ENCODE measurements at places on chromosomes 5 and 9.

DNA sequence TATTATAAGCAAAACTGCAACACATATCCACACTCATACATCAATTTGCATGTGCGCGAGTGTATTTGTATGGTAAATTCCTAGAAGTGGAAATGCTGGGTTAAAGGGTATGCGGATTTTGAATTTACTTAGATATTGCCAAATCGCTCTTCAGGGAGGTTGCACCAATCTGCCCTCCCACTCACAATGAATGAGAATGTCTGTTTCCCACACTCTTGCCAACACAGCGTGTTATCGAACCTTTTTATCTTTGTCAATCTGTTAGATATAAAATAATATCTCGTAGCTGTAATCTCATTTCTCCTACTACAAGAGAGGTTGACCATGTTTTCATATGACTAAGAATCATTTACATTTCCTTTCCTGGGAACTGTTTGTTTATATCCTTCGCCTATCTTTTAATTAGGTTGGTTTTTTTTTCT, 35.7 kb downstream of the LHX2 start:
- DNase-seq: no peak

DNA sequence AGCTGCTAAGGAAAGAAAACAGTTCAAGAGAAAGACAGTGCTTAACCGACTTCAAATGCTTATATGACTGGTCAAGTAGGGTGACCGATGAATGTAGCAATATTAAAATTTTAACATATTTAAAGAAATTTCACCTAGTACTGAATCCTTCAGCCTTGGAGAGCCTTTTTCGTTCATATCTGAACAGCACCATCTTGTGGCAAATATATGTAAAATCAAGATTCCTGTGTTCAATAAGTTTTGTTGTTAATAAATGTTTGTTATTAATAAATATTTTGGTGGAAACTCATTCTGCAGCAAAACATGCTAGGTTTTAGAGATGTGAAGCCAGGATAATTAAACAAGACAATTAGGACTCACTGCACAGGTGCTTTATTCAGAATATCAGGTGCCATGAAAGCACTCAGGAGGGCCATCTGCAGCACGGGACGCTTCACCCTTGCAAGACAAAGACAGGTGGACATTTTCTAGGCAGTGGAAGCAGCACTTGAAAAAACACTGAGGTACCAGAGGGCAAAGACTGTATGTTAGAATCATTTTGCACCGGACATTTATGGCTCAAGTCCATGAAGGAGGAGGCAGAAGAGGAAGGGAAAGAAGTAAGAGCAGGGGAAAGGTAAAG, 15.6 kb downstream of the TICAM2 start:
- peak; percentile 11 for DNase-seq

- no peak for DNase-seq
Observed at GRCh38 chr5:1186351-1187233, 14.8 kb upstream of the SLC6A19 start.

DNA sequence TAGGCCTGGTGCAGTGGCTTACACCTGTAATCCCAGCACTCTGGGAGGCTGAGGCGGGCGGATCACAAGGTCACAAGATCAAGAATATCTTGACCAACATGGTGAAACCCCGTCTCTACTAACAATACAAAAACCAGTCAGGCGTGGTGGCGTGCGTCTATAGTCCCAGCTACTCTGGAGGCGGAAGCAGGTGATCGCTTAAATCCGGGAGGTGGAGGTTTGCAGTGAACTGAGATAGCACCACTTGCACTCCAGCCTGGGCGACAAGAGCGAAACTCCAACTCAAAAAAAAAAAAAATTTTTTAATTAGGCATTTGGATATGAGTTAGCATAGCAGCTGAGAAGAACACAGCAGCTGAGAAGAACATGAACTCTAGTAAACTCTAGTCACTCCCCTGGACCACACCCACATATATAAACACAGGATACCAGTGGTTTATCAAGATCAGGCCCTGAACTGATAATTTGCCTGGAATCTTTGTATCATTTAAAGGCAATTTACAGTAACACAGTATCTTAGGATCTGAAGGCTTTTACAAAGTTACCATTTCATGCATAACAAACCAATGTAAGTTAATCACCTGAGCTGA, 4.6 kb upstream of the UGCG start:
- DNase-seq: no peak

- DNase-seq: no peak
Observed at GRCh38 chr5:50365426-50366251, 75.4 kb downstream of the EMB start.

DNA sequence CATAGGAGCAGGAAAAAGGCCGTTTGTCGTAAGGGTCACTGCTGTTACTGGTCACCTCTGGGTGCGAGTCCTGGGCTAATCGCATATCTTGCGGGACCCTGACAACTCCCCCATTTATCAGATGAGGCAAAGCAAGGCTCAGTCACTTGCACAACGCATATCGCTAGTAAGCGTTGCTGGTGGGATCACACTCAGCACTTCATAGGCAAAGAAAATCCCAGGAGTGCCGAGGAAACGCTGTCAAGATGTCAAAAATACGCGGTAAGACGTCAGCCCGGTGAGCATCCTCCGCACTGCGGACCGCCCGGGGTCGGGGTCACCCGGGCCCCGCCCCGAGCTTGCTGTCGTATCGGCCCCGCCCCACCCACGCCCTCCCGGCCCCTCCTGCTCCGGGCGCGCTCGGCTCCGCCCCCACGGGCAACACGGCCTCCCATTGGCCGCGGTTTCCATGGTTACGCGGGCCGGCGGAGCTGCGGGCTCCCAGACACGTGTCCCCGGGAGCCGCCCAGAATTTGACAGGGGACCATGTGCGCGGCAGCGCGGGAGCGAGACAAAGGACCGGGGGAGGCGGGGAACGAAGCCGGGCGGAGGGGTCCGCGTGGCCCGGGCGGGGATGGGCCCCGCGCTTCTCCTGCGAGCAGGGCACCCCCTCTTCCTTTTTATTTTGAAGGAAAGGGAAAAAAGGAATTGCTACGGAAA, 80.2 kb upstream of the IER5L start:
- peak; percentile 90 for DNase-seq

DNA sequence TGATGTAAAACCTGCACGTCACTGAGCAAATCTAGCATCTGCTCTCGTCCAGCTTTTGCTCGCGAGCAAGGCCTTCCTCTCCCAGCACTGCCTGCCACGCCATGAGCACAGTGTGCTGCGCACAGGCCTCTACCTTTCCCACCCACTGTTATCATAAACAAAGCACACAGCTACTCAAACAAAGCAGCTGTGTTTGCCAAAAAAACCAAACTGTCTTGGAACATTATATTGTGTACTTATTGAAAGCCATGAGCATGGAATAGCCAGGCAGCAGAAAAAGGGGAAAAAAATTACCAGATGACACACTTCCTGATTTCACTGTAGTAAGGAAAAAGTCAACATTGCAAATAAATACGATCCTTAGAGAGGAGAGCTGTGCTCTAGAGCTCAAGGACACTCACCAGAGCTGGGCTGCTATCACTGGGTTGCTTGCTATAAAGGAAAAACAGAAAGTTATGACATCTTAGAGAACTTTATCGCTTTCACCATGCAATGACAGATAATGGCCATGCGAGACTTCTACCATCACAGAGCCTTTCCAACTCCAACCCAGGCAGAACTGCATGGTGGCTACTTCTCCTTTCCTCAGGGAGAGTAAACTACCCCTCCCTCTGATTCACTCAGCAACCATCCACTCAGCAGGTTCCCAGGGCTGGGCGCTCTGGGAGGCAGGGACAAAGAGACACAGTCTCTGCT, 69.6 kb downstream of the EPB41L4B start:
- no peak for DNase-seq

DNA sequence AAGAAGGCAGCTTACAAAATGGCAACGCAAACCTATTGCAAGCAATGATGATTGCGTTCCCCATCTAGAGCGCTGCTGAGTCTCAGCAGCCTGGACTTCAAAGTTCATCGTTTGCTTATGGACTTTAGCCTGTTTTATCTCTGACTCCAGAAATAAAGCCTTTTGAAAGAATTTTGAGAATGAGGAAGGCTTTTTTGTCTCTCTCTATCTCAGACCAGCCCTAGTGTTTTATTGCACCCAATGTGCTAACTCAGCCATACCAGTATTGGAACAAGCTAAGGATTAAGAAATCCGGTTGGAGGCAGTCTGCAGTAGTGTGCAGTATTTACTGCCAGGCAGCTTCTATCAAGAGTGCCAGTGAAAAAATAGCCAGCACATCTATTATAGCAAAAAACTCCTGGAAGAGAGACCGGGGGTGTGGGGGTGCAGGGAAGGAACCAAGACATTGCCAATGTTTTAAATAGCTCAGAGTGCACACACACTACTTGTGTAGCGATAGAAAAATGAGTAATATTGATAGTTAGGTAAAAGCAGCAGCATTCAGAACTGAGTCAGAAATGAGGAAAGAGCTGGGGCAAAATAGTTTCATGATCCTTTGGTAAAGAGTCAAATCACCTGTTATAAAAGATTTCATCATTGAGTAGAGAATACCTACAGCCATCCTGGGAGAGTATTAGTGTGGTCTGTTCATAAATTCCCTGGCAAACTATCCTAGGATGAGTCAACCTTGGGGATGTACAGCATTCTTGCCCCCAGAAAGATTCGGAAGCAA, 219.0 kb downstream of the ZNF608 start:
- DNase-seq: no peak

DNA sequence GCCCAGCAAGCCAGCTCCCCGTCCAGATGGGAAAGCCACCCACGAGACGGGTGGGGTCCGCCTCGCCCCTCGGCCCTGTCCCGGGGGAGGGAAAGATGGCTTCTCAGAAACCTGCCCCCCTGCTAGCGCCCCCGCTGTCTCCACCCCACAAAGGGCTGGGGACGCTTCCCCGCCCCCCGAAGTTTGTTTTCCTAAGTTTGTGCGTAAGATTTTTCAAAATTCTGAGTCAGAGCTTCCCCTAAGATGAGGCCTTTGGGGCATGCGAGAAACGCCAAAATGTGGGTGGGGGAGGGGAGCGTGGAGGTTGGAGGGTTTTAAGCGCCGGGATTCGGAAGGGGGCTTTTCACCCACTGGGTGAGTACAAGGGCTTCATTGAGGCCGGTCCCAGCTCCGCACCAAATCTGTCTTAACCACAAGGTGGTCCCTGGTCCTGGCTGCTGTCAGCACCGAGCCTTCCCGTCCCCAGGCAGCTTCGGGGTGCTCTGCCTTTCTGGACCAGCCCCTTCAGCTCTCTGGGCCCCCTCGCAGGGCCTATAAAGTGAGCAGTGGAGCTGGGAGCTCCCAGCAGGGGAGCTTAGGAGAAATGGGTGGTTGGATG, 32.3 kb downstream of the PRRX2 start:
- no peak for DNase-seq

DNA sequence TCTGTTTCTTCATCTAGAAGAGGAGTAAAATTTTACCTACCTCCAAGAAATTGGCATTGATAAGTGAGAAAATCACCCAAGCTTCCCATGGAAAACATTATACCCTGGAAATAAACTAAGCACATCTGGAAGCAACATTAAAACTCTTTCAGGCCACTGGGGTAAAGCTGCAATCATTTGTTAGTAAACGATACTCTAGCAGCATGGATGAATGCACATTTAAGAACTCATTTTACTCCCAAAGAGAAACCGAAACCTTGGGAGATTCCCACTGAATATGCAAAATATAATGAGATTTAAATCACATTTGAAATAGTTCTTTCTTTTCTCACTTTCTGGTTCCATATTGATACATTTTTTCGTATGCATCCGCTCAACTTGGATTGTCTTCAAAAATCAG, 467.5 kb downstream of the EFNA5 start:
- DNase-seq: no peak

DNA sequence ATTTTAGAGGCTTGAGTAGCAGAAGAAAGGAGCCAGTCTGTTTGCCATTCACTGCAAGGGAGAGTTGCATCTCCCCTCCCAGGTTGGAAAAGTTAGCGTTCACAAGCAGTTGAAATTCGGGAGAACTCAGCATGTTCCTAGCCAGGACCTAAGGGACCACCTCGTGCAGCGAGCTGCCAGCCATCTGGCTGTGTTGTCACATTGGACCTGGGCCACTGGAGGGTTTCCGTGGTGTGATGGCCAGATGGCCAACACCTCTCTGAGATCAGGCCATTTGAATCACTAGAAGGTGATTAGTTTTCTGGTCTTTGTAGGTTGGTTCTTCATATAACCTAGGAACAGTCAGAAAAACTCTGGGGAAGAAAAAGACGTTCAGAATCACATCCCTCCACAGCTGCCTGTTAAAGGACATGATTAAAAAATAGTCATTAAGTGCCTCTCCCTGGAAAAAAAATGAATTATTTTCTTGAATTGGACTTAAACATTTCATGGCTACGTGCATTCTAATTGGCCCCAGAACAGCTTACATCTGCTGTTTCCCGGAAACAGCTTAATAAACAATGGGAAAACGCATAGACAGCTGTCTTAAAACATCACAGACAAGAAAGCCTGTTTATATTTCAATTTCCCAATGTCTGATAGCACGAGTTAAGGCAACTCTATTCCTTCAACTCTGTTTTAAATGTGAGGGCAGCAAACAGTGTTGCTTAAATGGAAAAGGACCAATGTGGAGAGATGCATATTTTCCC, 303.9 kb downstream of the TENT4A start:
- no peak for DNase-seq

- no peak for DNase-seq
Observed at GRCh38 chr5:150559701-150560100, 51.8 kb downstream of the NDST1 start.

- no peak for DNase-seq
Observed at GRCh38 chr9:1052365-1053281, 2.5 kb downstream of the DMRT2 start.

DNA sequence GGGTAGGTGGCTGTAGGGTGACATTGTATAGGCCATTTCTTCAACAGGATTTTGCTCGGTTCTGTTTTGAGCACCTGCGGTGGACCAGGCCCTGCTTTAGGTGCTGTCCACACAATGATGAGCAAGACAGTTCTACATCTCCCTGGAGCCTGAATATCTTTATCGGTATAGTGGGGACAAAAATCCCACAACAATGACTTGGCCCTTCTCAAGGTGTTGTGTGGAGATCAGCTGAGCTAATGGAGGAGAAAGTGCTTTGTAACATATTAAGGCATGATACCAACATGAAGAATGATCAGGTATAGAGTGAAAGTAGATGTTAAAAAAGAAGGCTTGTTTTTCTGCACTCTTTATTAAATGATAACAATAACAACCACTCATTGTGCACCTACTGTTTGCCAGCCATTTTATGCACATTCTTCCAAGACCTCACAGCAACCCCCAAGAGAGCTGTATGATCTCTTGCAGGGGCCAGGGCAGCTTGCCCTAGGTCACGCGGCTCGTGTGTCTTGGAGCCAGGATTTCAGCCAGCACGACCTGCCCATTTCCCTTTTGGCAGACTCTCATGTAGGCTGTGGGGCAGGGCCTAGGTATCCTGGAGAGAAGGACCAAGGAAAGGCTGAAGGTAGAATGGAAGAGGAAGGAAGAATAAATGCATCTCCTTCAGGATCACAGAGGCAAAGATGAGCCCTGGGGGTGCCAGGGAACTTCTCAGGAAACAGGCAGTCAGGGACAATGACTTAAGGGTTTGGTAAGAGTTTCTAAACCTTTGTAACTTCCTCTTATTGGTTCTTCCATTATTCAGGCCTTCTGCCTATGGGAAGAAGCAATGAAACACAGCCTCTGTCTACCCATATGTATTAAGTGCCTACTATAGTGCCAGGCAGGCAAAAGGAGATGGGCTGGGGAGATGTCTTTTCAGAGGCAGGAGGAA, 50.0 kb upstream of the PPARGC1B start:
- DNase-seq: no peak

GRCh38 chr5:57715296-57715695, 232.7 kb upstream of the ACTBL2 start:
- no peak for DNase-seq

- DNase-seq: no peak
Observed at GRCh38 chr5:76751291-76751690, 35.4 kb downstream of the F2R start.
